ENCODE measurements at places on chromosomes 2 and 18. TPM values are rescaled to one million over a fixed set of nuclear protein-coding genes. Genes with fewer than 3 reads are reported as not detected.
A peak's percentile ranks its signal among the peaks of the same experiment; 100 is the strongest.

MFSD6 gene
- 50.5 TPM for total RNA-seq

GRCh38 chr18:58362027-58362575 is 266.8 kb downstream of the ALPK2 start:
- H3K4me1 ChIP-seq: peaks cover 19% of the 10 kb centered on the region
- no peak overlapping the region for H3K4me3 ChIP-seq

DNA sequence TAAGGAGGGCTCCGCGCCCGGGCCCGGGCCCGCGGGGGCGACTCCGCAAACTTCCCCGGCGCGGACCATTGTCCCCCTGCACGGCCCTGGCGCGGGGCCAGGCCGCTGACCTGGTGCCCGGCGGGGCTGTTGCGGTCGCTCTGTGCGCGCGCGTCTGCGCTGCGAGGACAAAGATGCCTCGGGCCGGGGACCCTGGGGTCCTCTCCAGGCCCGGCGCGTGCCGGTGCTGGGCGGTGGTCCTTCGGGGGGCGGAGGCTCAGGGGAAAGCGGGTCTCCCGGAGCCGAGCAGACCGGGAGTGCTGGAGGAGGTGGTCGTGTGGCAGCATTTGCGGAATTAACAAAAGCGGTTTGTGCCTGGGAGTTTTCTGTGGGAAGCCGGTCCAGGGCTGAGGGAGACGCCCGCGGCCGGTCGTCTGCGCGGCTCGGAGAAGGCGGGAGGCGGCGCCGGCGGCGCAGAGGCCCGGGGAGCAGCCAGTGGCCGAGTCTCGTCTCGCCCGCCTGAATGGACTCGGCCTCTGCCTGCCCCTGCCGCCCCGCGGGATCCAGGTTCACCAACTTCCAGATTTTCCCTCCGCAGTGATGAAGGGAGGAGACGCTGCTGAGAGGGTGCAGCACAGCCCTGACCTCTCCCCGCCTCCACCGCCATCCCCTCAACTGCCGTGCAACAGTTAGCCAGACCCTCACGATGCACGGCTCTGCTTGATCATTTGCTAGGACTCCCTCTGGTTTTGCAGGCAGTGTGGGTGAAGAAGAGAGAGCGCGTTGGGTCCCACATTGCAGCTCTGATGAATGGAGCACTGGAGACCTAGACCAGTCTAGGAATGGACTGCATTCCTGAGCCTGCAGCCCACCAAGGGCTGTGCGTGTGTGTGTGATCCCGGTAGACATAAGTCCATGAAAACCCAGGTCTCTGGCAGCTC is 705 bp downstream of the EFR3B start:
- peak; percentile 50 for DNase-seq
- H3K36me3 ChIP-seq: no peaks in the 10 kb centered on the region
- peaks cover 4% of the 10 kb centered on the region for H3K27me3 ChIP-seq
- H3K27ac ChIP-seq: peak overlapping the region; percentile 77
- H3K4me1 ChIP-seq: peaks cover 21% of the 10 kb centered on the region

DNA sequence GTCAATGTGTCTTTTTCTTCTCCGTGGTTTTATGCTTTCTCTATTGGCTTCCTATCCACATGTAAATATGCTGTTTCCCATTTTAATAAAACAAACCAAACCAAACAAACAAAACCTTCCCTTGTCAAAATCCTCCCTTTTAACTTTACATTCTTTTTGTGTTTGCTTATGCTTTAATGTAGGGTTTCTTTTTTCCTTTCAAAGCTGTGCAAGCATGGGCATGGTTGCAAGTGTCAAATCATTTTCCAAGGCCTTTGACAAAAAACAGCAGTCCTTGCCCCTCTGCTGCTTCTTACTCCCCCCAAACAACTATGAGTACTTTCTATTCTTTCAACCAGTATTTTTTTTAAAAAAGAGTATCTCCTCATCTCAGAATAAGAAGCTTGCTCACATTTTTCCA is 66.0 kb upstream of the ACYP2 start:
- no peaks in the 10 kb centered on the region for H3K27me3 ChIP-seq
- no peak overlapping the region for H3K27ac ChIP-seq
- H3K36me3 ChIP-seq: peaks cover 3% of the 10 kb centered on the region
- peaks cover 8% of the 10 kb centered on the region for H3K4me1 ChIP-seq
- no peak overlapping the region for H3K4me3 ChIP-seq
- no peak for DNase-seq

DNA sequence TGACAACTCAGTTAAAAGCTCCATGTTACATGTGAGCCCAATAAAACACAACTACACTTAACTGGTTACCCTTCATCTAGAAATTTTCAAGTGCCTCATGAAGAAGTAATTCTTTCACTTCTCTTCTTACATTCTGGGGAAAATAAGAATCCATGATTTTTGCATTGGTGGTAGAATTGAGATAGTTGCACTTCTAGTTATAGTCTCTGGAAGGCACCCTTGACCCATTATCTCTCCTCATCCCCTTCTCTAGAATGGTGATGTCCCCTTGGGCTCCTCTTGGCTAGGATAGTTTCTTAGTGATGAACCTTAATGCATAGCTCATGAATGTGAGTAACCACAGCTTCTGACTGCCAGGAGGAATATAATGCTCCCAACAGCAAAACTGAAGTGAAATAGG is 3.6 kb downstream of the LGALSL start:
- H3K4me1 ChIP-seq: peaks cover 22% of the 10 kb centered on the region
- no peak for DNase-seq
- H3K27ac ChIP-seq: no peak overlapping the region
- no peak overlapping the region for H3K4me3 ChIP-seq

- H3K27me3 ChIP-seq: no peaks in the 10 kb centered on the region
- no peaks in the 10 kb centered on the region for H3K36me3 ChIP-seq
- H3K4me3 ChIP-seq: no peak overlapping the region
- no peak for DNase-seq
- peaks cover 5% of the 10 kb centered on the region for H3K4me1 ChIP-seq
Observed at GRCh38 chr18:22108674-22109073, 60.7 kb upstream of the GATA6 start.

DNA sequence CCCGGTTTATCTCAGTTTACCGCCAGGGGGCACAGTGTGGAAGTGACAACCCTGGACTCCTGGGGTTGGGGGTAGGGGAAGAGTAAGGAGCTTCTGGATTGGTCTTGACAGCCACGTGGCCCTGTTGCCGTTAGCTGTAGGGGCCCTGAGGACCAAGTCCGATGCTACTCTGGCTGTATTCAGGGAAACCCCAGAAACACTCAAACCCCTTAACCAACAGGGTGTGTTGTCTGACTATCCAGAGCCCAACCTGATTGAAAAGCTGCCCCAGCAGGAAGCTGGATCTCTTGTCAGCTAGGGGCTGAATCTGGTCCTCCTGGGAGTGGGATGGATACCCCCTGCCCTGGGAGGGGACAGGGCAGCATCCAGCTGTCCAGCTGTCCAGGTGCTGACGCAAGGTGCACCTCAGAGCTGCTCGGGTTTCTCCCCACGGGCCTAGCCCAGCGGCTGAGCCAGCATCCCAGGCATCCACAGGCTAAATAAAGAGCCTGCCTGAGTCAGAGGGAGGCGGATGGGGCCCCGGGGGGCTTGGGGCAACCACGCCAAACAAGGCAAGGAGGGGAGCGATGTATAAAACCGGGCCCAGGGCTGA is 3.1 kb upstream of the GMPPA start:
- no peak for DNase-seq
- H3K27me3 ChIP-seq: peaks cover 62% of the 10 kb centered on the region
- no peaks in the 10 kb centered on the region for H3K36me3 ChIP-seq
- H3K4me1 ChIP-seq: peaks cover 29% of the 10 kb centered on the region
- H3K27ac ChIP-seq: no peak overlapping the region

DNA sequence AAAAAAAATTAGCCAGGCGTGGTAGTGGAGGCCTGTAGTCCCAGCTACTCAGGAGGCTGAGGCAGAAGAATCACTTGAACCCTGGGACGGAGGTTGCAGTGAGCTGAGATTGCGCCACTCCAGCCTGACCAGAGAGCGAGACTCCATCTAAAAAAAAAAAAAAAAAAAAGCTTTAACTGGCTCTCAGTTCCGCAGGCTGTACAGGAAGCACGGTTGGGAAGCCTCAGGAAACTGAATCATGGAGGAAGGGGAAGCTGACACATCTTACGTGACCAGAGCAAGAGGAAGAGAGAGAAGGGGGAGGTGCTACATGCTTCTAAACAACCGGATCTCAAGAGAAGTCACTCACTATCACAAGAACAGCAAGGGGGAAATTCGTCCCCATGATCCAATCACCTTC is 505.6 kb upstream of the SLC8A1 start:
- no peaks in the 10 kb centered on the region for H3K27me3 ChIP-seq
- H3K27ac ChIP-seq: no peak overlapping the region
- H3K36me3 ChIP-seq: no peaks in the 10 kb centered on the region
- H3K4me1 ChIP-seq: no peaks in the 10 kb centered on the region
- H3K4me3 ChIP-seq: no peak overlapping the region

GRCh38 chr18:10143596-10143995 is 229.8 kb downstream of the VAPA start:
- no peak overlapping the region for H3K4me3 ChIP-seq
- no peak overlapping the region for H3K27ac ChIP-seq
- DNase-seq: no peak
- H3K4me1 ChIP-seq: peaks cover 25% of the 10 kb centered on the region

All from lower lobe of right lung (tissue), 2 donors.